ENCODE measurements at places on chromosomes 3 and 15.

GRCh38 chr3:60728006-60728405 is 523.2 kb downstream of the FHIT start:
- DNase-seq = no peak

GRCh38 chr15:45521596-45522327 is 793 bp downstream of the SLC30A4 start:
- DNase-seq = no peak

DNA sequence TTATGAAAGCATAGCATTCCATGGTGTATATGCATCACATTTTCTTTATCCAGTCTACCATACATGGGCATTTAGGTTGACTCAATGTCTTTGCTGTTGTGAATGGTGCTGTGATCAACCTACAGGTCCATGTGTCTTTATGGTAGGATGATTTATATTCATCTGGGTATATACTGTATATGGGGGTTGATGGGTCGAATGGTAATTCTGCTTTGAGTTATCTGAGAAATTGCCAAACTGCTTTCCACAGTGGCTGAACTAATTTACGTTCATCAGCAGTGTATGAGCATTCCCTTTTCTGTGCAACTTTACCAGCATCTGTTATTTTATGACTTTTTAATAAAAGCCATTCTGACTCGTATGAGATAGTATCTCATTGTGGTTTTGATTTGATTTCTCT is 662.4 kb upstream of the BCHE start:
- DNase-seq = no peak

- no peak for DNase-seq
These were observed 8.9 kb downstream of the GYG1 start for GRCh38 chr3:149000206-149000745.

DNA sequence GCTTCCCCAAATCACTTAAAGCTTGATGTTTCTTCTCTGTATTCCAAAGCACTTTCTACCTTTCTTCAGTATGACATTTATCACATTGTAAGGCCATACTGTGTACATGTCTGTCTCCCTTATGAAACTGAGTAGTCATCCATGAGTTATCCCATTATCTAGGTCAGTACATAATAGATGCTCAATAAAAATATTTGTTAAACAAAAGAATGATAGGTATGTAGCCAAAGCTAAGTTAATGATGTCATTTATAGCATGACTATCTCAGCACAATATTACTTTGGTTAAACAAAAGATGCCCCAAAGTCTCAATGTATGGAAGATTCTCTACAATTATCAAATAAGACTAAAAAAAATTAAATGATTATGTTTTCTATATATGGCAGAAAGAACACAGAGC is 3.1 kb upstream of the TMCO5A start:
- no peak for DNase-seq

GRCh38 chr3:189040656-189041335 is 131.0 kb upstream of the TPRG1 start:
- DNase-seq = no peak

- no peak for DNase-seq
These were observed 33.5 kb downstream of the UPK1B start for GRCh38 chr3:119206611-119207511.

GRCh38 chr3:24686808-24687207 is 192.2 kb upstream of the THRB start:
- no peak for DNase-seq

GRCh38 chr3:8663177-8664061 is 18.8 kb upstream of the SSUH2 start:
- DNase-seq = no peak

GRCh38 chr3:156093964-156094363 is 26.4 kb upstream of the KCNAB1 start:
- DNase-seq = no peak

- no peak for DNase-seq
These were observed 96.5 kb upstream of the TSPAN3 start for GRCh38 chr15:77167406-77167805.

DNA sequence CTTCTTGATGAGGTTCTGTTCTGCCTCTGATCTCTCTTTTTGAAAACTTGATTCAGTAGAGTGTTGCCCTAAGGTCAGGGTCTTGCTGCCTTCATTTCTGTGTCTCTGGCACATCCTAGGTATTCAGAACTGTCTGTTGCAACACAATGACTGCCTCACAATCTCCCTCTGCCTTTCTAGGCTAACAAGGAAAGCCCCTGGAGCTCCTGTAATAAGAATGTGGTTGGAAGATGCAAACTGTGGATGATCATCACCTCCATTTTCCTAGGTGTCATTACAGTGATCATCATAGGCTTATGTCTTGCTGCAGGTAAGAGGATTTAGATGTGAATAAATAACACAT is 7.0 kb downstream of the C3orf52 start:
- DNase-seq = no peak

DNA sequence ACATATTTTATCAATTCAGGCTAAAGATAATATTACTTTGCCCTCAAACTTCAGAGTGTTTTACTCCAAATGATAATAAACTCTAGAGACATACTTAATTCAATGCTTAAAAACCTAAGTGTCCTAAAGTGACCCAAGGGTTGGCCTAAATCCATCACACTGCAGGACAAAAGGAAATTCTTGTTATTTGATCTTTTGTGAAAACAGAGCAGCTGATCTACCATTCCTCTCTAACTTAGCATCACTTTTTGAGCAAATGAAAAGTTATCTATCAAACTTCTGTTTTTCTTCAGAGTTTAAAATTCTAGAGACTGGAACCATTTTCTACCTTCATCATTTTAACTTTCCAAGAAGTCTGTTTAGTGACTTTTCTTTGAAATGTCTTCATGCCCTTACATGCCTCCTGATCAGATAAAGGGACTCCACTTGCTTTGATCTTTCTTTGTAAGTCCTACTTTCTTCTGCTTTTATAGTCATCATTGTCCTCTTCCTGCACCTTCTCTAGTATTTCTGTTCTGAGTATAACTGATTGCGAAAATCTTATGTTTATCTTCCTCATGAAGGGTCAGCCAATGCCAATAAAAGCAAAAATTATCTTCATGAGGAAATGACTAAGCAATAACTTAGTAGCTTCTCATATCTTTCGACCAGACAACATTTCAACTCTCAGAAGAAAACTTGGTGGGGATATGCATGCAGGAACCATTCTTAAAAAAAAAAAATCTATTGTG is 378.7 kb upstream of the TGFBR2 start:
- DNase-seq = no peak

DNA sequence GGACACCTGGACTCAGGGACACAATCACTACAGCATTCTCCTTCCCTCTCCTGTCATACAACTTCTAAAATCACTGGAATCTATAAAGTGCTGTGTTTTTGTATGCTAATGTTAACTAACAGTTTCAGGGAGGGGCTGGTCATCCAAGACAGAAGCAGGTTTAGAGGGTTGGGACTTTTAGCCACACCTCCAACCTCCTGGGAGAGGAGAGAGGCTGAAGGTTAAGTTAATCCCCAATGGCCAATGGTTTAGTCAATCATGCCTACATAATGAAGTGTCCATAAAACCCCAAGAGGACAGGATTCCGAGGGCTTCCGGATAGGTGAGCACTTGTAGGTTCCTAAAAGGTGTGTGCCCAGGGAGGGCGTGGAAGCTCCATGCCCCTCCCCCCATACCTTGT is 219.3 kb upstream of the CTNNB1 start:
- no peak for DNase-seq

DNA sequence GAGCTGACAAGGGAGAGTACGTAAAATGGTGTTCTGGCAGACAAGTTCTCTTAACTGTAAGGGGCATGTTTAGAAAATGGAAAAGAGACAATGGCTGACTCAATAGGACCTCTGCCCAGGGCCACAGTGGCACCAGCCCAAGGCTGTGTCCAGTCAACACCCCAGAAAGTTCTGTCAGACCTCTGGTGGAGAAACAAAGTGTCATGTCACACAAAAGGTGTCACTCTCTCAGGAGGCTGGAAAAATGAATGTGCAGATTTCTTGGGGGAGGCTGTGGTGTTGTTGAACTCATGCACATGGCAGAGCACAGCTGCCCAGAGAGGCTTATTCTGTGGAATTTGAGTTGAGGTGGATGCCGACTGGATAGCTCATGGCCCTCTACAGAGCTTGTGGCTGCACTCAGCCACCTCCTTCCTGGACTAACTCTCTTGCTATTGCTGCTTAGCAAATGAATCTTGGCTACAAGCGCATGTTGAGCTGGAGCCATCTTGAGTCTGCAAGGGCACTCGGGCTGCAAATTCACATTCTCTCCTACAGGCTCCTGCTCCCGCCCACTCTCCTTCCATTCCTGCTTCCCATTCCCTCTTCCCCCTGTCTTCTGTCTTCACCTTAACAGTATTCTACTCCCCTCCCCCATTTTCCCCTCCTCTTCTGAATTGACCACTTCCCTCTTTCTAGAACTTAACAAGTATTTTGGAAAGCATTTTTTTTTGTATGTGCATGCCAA is 55.8 kb upstream of the SLC7A14 start:
- DNase-seq = no peak

DNA sequence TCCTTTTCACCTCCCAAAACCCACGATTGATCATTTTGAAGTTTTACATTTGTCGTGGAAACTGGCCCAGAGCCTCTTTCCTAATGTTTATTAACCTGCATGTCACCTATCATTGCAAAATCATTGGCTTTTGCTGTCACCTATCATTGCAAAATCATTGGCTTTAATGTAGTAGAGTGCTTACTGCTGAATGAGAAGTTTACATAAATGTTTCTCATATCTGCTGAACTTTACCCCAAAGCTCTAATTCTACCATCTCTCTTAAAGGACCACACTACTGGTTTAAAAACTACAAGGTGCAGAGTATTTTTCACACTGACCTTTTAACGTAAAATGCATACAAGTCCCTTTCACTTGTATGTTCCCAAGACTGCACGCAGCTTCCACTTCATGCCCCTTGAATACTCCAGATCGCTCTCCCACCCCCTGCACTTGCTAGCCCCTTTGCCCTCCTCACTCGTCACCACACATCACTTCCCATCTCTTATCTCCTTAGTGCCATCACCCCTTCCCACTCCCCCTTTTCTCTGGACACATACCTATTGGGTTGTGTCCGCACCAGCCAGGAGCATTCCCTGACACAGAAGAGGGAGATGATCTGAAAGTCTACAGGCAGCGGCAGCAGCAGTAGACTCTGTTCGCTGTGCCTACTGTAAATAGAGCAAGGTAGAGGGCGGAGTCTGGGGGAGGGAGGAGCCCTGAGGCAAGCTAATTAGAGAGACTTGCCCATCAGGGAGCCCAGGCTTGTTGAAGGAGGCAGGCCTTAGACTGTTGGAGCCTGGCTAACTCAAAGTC is 30.2 kb upstream of the ATOSA start:
- no peak for DNase-seq

- no peak for DNase-seq
These were observed 76.1 kb downstream of the LDHAL6B start for GRCh38 chr15:59282515-59283337.

- DNase-seq = no peak
These were observed 660 bp upstream of the RTF1 start for GRCh38 chr15:41416128-41416741.

DNA sequence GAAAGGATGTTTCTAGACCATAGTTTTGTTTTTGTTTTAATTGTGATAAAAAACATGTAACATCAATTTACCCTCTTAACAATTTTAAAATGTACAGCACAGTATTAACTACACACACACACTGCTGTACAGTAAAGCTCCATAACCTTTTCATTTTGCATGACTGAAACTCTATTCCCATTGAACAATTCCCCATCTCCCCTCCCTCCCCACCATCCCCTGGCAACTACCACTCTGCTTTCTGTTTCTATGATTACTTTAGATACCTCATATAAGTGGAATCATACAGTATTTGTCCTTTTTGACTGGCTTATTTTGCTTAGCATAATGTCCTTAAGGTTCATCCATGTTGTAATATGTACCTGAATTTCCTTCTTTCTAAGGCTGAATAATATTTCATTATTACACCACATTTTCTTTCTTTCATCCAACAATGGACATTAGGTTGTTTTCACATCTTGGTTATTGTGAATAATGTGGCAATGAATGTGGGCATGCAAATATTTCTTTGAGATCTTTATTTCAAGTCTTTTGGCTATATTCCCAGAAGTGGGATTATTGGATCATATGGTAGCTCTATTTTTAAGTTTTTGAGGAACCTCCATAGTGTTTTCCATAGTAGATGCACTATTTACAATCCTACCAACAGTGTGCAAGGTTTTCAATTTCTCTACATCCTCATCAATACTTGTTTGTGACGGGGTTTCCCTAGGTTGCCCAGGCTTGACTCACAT is 10.7 kb downstream of the CHST14 start:
- no peak for DNase-seq

DNA sequence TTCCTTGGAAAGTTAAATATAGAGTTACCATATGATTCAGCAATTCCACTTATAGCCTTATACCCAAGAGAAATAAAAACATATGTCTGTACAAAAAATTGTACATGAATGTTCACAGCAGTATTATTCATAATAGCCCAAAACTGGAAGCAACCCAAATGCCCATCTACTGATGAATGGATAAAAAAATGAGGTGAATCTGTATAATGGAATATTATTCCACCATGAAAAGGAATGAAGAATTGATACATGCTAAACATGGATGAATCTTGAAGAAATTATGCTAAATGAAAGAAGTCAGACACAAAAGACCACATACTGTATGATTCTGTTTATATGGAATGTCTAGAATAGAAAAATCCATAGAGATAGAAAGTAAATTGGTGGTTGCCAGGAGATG is 61.4 kb downstream of the TTC23 start:
- no peak for DNase-seq

- no peak for DNase-seq
These were observed 411 bp upstream of the PPP2R3A start for GRCh38 chr3:135965129-135965505.

DNA sequence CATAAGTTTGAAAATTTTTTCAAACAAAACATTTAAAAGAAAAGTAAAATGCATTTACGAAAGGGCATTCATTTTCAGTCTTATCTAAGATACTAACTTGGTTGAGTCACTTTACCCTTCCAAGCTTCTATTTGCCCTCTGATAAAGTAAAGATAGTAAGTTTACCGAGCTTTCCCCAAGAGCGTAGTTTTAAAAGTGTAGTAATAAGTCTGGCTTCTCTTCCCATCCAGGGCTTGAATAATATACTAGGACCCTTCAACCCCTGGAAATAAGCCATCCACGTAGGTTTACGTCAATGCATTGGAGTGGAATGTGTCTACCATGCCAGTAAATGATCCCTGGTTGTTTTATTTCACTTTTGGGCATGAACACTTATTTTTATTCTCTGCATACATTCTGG is 608.3 kb downstream of the NTRK3 start:
- DNase-seq = no peak

DNA sequence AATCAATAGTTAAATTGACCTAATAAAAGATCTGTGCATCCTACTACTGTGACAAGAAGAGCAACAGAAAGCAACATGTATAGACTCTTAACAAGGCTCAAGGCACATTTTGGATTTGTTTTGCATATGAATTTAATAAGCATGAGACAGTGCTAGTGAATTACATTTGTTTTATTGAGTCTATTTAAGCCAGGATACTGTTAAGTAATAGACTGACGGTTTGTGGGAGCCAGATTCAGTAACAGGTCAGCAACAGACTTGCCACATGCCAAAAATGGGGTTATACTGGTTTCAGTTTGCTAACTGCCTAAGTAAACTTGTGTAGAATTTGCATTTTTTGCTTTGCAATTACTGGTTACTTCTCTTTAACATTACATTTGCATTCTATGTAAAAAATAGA is 54.0 kb downstream of the MBNL1 start:
- no peak for DNase-seq

Measured in activated T-helper 1 cell treated with anti-CD3 and anti-CD28 coated beads, Interleukin-2, amount 50 U/mL, for 16 hours (primary cell).